Stimulated activated CD4-positive, alpha-beta T cell treated with anti-CD3 and anti-CD28 coated beads, Interleukin-2, amount 100 ng/mL, for 48 hours (primary cell): ENCODE measurements at places on chromosomes 4 and X.

DNA sequence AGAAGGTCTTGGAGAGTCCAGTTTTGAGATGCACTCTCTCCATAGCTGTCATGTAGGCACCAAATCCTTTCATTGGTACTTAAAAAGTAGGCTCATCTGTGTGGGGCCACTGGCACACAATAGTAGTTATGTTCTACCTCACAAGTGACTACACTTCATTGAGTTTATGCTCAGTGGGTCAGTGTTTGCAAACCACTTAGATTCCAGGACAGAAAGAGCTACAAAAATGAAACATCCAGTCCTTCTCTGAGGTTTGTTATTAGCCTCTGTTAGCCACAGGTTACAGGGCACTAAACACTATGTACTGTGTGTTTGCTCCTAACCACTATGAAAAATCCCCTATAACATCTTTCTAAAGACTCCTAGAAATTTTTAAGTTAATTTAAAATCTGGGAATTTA is 13.8 kb downstream of the RAB28 start:
- no peak for DNase-seq

GRCh38 chr4:6239968-6240367 is 29.7 kb upstream of the WFS1 start:
- DNase-seq: no peak

DNA sequence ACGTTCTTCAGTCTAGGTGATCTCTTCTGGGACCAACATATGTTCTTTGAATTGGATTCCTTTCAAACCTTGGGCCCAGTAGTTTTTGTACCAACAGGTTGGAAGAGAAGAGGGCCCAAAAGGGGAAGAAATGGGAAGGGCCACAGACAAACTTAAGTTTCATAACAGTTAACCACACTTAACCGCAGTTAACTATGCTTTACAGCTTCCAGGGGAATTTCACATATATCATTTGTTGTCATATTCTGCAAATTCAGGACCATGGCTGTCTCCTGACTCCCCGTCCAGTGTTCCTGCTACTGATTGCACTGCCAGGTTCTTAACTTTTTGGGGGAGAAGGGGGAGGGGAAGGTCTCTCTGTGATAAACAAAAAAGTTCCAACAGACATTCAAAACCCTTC is 34.6 kb downstream of the RTL5 start:
- DNase-seq: no peak

GRCh38 chrX:64758047-64758446 is 218.2 kb downstream of the ZC4H2 start:
- DNase-seq: no peak

GRCh38 chr4:152577708-152578396 is 42.0 kb upstream of the FBXW7 start:
- DNase-seq: no peak

DNA sequence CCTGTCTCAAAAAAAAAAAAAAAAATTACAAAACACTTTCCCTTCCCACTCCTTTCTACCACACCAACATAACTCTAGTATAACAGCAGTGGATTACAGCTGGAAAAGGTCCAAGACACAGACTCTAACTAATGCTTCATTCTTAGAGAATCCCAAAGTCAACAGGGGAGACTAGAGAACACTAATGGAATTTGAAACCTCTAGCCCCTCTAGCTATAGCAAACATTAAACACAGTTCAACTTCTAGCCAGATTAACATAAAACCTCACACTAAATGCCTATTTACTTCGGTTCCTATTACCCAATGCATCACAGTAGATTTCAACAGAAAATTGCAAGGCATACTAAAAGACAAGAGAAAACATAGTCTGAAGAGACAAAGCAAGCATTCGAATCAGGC is 10.5 kb upstream of the DHX15 start:
- DNase-seq: no peak

GRCh38 chr4:40165916-40166315 is 30.9 kb upstream of the RHOH start:
- DNase-seq: no peak

DNA sequence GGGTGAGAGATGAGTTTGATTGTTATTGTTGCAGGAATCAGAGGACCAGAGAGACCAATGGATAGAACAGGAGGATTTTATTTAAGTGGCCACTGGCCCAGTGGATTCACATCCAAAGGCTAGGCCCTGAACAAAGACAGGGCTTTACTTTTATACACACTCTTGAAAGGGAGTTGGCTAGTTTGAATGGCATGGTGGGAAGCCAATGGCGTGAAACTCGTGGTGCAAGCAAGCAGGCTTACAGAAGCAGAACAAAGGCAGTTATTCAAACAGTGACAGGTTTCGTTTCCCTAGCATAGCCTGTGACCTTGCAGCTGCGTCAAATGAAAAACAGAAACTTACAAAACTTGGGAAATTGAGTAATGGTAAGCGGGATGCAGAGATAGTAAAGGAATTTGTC is 110.2 kb upstream of the PRDX4 start:
- DNase-seq: no peak

DNA sequence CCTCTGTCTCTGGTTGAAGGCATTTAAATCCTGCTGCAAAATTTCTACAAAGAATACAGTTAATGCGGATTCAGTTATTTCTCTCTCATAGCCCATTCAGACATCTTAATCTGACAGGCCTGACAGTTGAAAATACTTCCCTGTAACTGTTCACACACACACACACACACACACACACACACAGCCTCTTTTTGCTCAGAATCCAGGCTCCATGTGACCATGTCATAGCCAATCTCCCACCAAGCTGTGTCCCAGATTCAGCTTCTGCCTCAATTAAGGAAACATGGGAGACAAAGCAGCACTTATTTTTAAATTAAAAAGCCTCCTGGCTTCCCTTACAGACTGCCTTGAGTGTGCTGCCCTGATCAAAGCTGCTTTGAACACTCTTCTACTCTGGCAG is 49.3 kb upstream of the EFHC2 start:
- no peak for DNase-seq

GRCh38 chr4:126395664-126396063 is 1080.9 kb downstream of the FAT4 start:
- DNase-seq: no peak

DNA sequence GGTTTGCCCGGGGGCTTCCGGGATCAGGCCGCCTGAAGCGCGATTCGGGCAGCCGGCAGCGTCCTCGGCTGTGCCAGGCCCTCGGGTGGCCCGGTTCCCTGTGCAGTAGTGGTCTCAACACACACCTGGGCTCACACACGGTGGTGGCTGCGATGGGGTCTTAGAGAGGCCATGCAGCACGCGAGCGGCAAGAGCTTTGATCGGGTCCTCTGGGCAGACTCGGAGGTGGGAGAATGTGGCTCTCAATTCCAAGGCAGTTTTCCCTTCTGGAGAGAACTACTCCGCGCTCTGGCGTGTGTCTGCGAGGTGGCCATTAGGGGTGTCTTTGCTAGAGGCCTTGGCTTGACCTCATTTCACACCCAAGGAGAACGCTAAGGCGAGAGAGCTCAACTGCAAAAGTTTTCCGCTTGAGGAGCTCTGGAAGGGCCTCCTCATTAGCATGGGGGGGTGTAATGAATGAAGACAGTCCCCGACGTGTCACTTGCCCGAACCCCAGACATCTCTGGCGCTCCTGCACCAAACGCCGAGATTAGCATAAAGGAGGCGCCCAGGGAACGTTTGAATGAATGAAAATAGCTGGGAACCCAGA is 771 bp upstream of the RBPJ start:
- no peak for DNase-seq

GRCh38 chrX:148389629-148390028 is 110.8 kb upstream of the AFF2 start:
- DNase-seq: no peak

DNA sequence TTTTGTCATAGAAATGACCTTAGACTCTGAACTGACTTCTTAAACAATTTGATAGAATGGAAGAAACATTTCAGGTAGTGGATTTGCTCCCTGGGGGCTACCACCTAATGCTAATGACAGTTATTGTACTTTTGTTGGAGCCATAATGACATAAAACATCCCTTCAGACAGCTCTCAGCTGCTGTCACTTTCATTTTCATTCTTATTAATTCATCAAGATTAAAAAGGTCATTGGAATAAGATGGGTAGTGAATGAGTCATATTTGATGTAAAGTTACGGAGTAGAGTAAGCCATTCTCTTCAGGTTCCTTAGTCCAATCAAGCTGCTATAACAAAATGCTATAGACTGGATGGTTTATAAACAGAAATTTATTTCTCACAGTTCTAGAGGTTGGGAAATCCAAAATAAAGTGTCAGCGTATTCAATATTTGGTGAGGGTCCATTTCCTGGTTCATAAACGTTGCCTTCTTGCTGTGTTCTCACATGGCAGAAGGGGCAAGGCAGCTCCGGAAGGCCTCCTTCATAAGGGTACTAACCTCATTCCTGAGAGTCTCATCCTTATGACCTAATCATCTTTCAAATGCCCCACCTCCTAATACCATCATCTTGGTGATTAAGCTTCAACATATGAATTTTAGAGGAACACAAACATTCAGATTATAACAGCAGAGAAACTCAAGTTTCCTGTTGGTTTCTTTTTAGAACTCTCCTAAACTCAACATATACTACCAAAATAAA is 268.5 kb downstream of the ARAP2 start:
- DNase-seq: no peak

- no peak for DNase-seq
These were observed 160.8 kb downstream of the BMPR1B start for GRCh38 chr4:94918543-94918942.
